ENCODE measurements at places on chromosomes 2 and 18.

- no peak for DNase-seq
Observed at GRCh38 chr2:108934151-108934550, 54.9 kb downstream of the EDAR start.

- no peak for DNase-seq
Observed at GRCh38 chr2:4832642-4833041, 859.5 kb upstream of the SOX11 start.

DNA sequence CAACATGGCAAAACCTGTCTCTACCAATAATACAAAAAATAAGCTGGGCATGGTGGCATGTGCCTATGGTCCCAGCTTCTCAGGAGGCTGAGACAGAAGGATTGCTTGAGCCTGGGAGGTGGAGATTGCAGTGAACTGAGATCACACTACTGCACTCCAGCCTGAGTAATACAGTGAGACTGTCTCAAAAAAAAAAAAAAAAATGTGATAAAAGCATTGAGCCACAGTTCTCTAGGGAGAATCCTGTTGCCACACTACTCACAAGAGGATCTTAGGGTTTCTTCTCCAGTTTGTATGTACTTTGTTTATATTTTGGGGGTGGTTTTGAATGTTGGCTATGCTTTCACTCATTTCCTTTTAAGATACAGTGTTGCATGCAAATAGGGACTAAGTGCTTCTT lies 62.0 kb downstream of the TMEM185B start:
- no peak for DNase-seq

DNA sequence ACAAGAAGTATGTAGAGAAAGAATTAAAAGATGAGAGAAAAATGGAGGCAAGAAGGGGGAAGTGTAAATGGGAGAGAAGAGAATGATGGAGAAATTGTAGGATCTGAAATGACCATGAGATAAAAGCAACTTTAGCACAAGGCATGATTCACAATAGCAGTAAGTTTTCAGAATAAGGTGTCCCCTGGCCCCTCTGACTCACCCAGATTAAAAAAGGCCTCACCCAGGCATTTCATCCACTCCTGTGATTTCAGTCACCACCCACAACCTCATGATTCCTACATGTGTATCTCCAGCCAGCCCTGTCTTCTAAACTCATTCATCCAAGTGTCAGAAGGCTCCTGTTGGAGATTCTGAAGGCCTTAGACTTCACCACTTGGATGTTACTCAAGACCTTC lies 56.6 kb downstream of the SP100 start:
- no peak for DNase-seq

DNA sequence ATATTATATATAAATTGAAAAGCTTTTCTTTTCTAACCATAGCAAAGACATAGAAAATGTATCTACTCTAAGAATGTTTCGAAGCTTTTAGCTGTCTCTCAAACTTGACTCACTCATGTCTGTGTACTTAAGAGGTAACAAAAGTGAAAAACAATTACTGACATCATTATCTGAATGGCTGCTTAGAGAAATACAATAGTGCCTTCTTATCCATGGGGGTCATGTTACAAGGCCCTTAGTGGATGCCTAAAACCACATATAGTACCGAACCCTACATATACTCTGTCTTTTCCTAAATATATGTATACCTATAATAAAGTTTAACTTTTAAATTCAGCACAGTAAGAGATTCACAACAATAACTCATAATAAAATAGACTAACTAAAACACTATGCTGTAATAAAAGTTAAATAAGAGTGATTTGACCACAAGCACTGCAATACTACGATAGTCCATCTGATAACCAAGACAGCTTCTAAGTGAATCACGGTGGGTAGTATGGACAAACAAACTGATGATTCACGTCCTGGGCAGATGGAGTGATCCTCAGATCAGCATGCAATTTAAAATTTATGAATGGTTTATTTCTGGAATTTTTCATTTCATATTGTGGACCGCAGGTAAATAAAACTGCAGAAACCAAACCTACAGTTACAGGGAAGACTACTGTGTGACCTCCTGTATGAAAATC lies 246.2 kb downstream of the XIRP2 start:
- no peak for DNase-seq

- no peak for DNase-seq
Observed at GRCh38 chr2:124662946-124663644, 638.0 kb downstream of the CNTNAP5 start.

GRCh38 chr2:88857951-88858411 lies 166.5 kb downstream of the RPIA start:
- peak; percentile 33 for DNase-seq

DNA sequence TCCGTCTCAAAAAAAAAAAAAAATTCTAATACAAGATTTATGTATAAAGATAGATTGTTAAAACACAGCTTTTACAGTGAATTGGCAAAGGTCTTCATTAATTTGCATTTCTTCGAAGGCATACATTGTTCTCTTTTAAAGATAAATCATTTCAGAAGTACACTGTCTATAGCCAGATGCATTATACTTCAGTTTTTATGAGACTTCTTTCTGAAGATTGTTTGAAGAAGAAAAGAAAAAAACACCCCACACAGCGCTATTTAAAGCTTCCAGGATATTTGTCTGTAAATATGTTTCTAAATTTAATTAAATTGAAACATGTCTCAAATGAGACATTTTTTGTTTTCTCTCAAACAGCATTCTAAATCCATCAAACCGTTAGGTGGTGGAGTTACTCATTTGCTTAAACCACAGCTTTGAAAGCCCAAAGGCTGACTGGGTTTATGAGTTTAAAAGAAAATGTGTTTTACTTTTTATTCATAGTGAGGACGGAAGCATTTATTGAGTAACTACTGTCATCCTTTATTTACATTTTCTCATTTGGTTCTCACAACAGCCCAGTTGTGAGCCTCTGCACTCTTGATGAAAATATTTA lies 42.4 kb upstream of the C1GALT1C1L start:
- DNase-seq = no peak

DNA sequence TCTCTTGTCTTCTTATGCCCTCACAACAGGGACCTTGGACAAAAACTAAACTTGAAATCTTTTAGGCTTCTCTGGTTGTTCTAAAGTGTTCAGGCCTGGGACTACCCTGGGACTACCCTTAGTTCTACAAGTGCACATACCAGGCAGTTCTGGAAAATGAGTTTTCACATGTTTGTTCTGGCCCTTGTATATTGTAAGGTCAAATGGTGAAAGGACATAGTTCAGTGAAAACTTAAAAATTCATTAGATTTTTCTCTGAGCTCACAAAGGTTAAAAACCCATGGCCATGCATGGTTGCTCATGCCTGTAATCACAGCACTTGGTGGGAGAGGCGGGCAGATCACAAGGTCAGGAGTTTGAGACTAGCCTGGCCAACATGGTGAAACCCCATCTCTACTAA lies 875.5 kb upstream of the FAM98A start:
- DNase-seq = no peak

DNA sequence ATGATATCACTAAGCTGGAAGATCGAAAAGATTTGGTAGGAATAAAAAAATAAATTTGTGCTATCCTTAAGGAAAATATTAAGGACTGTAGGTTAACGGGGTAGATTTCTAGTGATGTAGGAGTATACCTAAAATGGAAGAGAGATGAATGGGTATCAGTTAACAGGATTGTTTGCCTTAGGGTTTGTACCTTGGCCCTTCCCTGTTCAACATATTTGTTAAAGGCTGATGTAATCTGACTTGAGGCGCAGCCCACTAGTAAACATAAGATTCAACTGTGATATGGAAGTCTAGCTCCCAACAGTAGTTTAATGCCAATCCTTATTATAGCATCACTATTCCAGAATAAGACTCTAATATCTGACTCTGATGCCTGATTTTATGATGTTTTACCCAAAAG lies 685.2 kb downstream of the DCC start:
- DNase-seq = no peak

- DNase-seq = no peak
Observed at GRCh38 chr18:79801641-79802040, 3.9 kb downstream of the KCNG2 start.
